ENCODE measurements at places on chromosomes 16 and 17.

DNA sequence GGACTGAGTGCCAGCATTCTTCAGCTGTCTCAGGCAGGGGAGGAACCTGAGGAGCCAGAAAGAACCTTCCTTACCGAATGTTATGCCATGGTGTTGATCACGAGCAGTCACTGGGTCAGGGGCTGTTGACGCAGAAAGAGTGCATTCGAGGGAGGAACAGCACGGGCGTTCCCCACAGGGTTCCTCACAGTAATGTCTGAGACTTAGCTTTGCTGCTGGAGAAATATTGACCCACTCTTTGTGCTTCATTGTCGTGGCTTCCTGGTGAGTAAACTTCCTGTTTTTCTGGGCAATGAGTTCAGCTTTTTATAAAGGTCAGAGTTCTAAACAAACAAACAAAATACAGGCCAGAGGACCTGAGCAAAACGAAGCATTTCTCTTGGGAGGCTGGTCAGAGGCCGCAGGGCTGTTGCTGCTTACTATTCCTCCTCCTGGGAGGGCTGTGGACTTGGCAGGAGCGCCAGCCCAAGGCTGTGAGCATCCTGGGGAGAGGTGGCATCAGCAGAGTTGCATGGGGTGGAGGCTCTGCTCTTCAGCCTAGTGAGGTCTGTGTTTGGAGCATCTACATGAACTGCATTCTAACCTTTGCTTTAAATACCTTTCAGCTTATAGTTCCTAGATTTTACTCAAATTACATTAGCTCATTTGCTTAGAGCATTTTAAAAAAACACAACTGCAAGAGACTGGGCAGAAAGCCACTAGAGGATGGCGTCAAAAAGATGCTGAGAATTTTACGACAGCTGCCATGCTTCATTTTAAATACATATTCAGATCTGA, 143.1 kb upstream of the CACNG5 start:
- no peak for DNase-seq

GRCh38 chr16:77499373-77500285, 64.8 kb upstream of the ADAMTS18 start:
- DNase-seq, result no peak

- no peak for DNase-seq
Measured at GRCh38 chr17:489758-490329, 137.2 kb upstream of the RPH3AL start.

GRCh38 chr17:1298606-1299005, 19.1 kb downstream of the TRARG1 start:
- DNase-seq, result no peak

- no peak for DNase-seq
Measured at GRCh38 chr17:50037321-50038107, 18.4 kb upstream of the ITGA3 start.

Data from NCI-H187 (cell line).